ENCODE measurements at places on chromosomes 1 and 21. TPM values are rescaled to one million over a fixed set of nuclear protein-coding genes. Genes with fewer than 3 reads are reported as not detected.

DNA sequence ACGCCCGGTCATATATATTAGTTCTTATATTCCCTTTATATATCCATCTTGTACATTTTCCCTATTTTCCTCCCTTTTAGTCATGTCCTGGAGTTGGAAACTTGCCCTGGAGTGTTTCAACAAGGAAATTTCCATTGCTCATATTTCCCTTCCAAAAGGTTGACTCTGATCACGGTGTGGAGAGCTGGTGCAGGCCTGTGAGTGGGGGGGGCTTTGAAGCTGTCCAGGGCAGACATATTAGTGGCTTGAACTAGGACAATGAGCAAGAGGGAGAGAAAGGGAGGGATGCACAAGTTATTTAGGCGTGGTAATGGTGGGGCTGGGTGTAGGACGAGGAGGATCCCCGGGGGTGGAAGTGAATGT lies 30.4 kb upstream of the TMEM61 start:
- no peaks in the 10 kb centered on the region for H3K36me3 ChIP-seq
- peak; percentile 13 for DNase-seq
- peaks cover 4% of the 10 kb centered on the region for H3K27me3 ChIP-seq
- H3K4me1 ChIP-seq = peaks cover 47% of the 10 kb centered on the region
- H3K4me3 ChIP-seq = peak overlapping the region; percentile 22

DNA sequence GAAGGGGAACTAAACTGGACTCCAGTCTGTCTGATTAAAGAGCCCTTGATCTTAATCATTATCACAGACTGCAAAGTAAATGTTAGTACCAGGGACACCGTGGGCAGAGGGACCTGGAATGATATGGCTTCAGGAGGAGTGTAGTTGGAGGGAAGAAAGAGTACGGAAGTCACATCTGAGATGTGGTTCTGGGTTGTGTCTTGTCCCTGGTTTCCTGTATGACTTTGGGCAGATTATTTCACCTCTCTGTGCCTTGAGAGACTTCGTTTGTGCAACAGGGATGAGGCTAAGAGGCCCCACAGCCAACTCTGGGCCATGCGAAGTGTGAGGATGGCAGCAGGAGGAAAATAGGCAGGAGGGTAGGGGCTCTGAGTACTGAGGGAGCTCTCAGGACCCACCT lies 76.1 kb upstream of the SLC2A1 start:
- no peak for DNase-seq
- peaks cover 10% of the 10 kb centered on the region for H3K27me3 ChIP-seq
- no peak overlapping the region for H3K4me3 ChIP-seq

DNA sequence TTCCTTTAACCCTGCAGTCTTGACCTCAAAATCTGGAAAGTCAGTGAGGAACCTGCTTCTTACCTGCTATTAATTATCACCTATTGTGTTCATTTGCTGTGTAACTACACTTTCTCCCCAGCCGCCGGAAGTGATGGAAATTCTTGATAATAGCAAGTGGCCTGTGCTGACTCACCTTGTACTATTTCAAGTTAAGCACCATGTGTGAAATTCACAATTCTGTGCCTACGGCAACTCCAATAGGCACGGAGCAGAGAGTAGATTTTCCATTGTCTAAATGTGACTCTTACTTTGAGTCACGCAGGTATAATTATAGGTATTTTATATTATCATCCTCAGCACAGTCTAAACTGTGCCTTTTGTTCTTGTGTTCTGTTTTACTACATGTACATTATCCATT lies 466.8 kb downstream of the KIF26B start:
- DNase-seq = no peak
- H3K27ac ChIP-seq = no peak overlapping the region
- H3K27me3 ChIP-seq = no peaks in the 10 kb centered on the region
- H3K4me3 ChIP-seq = no peak overlapping the region
- no peaks in the 10 kb centered on the region for H3K4me1 ChIP-seq
- H3K36me3 ChIP-seq = no peaks in the 10 kb centered on the region

GRCh38 chr1:201023517-201023902 lies at the start of gene KIF21B:
Gene KIF21B, minus strand, starts transcription at chr1:201023714. Its CDS starts 331 bp downstream, at chr1:201023383.
- peaks cover 38% of the 10 kb centered on the region for H3K27me3 ChIP-seq
- DNase-seq = no peak
- peaks cover 21% of the 10 kb centered on the region for H3K4me1 ChIP-seq
- no peak within 1 kb of the TSS for H3K27ac ChIP-seq
- H3K4me3 ChIP-seq = no peak within 1 kb of the TSS

DNA sequence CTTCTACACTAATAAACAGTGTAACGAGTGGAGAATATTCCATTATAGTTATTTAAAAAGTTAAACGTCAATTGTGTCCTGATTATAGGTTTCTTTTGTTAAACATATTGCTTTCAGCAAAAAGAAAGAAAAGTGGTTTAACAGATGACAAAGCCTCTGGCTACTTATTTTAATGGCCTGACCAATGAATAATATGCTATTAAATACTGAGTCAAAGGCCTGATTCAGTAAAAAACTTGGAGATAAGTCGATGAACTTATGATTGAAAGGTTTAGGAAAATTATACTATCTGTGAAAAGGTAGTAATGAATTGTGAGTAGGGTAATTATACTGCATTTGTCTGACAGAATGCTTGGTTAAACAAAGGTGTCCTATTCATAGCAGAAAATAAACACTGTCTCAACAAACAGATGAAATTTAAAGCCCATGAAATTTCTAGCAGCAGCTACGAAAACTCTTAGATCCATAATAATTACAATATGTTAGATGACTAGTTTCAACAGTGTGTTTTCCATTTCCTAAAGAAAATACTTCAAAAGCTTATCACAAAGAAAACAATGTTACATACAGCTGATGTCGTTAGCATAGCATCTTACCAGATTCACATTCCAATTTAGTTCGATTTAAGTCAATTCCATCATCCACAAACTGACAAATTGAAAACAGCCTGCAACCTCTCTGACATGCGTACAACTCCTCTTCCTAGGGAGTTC lies 6.2 kb downstream of the TMEM59 start:
- H3K27ac ChIP-seq = peak overlapping the region; percentile 55
- peaks cover 9% of the 10 kb centered on the region for H3K36me3 ChIP-seq
- H3K27me3 ChIP-seq = no peaks in the 10 kb centered on the region

DNA sequence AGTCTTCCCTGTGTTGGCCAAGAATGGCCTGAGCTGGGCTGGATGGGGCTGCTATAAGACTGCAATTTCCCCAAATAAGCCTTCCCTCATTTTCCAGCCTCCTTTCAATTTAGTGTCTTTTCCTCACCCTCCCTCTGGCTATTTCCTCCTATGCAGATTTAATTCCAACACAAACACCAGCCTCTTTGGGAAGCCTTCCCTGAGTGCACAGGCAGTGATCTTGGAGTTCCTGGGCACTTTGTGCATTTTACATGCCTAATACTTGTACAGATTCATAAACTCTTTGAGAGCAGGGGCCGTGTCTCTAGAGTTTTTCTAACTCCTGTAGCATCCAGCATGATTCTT lies 91.1 kb upstream of the TLR5 start:
- 0 out of 2 replicates have a peak, but pooled peaks cover 5% of the 10 kb centered on the region for H3K36me3 ChIP-seq
- H3K4me1 ChIP-seq = peaks cover 58% of the 10 kb centered on the region
- H3K4me3 ChIP-seq = peak overlapping the region; percentile 57
- H3K27me3 ChIP-seq = no peaks in the 10 kb centered on the region
- H3K27ac ChIP-seq = peak overlapping the region; percentile 87
- no peak for DNase-seq

DNA sequence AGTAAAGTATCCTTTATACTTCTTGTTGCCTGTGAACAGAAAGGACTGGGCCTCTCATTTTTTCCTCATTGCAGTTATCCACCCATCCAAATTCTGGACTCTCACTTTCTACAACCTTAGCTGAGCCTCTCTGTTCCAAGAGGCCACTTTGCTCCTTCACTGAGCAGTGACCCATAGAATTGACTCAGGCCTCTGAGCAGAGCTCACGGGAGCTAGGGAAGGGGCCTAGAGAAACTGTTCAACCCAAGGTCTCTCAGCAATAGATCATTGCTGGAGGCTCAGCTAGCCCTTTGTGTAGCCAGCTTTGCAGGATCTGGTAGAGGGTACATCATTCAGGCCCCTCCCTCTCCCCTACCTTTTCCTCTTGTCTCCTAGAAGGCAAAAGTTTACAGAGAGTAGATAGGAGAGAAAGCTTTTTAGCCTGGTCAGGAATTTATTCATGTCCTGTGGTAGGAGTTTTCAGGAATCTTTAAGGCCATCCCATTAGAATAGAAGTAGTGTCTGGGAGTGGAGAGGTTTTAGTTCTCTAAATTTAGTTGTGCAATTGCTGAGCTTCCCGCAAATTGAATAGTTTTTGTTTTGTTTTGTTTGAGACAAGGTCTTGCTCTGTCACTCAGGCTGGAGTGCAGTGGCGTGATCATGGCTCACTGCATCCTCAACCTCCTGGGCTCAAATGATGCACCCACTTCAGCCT lies 6.7 kb downstream of the INTS3 start:
- H3K4me3 ChIP-seq = no peak overlapping the region
- peaks cover 23% of the 10 kb centered on the region for H3K4me1 ChIP-seq
- peak overlapping the region; percentile 9 for H3K27ac ChIP-seq
- no peak for DNase-seq
- no peaks in the 10 kb centered on the region for H3K27me3 ChIP-seq

The NIBAN1 gene
- total RNA-seq = 12.7 TPM

The HSPG2 gene
- total RNA-seq = 388 TPM

The CNKSR1 gene
- 0.34 TPM for total RNA-seq
